ENCODE measurements at places on chromosomes 2 and 18.
A peak's percentile ranks its signal among the peaks of the same experiment; 100 is the strongest.

DNA sequence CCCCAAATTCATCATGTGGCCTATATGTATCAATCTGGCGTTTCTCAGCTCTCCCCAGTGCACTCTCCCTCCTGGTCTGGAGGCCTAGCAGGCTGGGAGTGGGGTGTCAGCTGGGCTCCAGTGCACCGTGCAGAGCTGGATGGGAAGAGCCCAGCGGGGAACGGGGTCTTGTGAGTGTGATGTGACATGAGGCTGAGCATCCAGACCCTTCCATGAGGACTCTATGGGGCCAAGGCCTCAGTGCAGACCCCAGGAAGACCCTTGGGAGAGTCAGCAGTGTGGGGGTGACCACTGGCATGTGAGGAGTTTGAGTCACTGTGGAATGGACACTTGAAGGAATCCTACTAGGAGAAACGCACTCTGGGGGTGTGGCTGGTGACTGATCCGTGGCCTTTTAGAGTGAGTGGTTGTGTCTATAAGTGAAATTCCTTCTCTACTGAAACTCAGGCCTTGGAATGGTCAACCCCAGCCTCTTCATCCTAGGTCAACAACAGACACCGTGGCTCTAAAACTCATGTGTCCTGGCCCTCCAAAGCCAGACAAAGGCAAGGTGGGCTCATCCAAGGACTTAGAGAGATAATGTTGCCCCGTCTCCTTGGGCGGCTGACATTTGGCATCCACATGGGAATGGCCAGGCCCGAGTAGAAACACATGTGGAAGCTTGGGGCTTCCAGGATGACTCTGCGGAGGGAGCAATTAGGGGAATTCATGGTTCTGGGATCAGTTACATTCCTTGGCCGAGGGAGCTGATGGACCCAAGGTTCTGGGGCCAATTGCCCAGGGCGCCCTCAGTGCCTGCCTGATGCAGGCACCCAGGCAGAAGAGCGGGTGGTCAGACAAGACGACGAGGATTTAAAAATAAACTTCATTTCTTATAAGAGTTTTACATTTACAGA, 156.0 kb upstream of the TWIST2 start:
- no peak for DNase-seq

DNA sequence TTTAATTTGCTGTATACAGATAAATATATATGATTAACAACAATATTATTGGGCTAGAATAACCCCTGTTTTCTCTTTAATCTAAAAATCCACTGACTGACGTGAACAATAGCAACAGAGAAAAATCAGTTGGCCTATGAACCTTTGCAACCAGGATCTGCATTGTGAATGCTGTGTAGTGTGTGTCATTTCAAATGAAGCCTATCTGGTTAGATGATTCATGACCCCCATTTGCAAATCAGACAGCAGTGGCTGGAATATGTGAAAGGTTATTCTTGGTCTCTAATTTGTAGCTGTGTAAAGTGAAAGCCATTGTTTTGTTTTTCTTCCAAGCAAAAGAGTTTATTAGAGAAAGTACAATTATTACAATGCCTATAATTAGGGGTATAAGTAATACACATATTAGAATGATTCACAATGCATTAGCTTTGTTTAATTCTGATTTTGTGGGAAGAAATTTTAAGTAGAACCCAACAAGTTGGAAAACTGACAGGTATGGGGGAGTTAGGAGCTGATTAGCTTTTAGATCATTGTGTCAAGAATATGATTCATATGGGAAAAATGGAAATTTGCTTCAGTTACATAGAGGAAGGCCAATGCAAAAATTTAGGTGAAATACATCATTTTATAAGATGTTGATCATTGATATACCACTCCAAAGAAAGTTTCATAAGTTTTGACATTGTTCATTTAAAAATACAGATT, 1362.2 kb upstream of the TMEFF2 start:
- DNase-seq = no peak

- no peak for DNase-seq
Observed at GRCh38 chr18:44681076-44681970, 635 bp downstream of the SETBP1 start.

DNA sequence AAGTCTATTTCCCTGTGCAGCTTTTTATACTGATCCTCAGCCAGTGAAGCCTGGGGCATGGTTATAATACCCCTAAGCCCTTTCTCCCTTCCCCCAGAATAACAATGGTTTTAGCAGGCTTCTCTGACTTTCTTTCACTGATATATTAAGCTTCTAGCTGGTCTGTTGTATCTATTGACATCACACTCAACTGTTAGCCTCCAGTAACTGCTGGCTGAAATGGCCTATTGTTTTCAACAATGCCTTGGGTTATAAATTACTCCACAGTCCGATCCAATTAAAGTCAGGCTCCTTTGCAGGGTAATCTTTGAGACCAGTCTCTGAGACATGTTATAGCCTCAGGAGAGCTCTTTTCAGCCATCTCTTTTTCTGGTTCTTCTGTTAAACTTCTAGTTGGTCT, 2.9 kb upstream of the SLC9A4 start:
- no peak for DNase-seq

DNA sequence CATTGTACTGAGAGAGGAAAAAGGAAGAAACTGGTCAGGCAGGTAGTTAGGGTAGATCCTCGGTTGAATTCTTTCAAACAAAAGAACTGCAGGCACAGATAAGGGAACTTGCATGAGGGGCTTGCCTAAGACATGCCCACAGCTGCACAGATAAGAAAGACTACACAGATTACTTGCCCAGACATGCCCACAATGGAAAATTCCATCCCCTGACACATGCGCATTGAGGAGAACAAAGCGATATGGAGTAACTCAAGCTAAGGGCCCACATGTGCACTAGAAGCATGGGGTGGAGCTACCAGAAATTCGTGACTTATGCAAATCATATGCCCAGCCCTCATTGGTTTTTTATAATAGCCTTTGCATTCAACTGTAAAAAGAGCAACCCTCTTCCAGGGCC, 181.3 kb upstream of the ZNF521 start:
- no peak for DNase-seq

DNA sequence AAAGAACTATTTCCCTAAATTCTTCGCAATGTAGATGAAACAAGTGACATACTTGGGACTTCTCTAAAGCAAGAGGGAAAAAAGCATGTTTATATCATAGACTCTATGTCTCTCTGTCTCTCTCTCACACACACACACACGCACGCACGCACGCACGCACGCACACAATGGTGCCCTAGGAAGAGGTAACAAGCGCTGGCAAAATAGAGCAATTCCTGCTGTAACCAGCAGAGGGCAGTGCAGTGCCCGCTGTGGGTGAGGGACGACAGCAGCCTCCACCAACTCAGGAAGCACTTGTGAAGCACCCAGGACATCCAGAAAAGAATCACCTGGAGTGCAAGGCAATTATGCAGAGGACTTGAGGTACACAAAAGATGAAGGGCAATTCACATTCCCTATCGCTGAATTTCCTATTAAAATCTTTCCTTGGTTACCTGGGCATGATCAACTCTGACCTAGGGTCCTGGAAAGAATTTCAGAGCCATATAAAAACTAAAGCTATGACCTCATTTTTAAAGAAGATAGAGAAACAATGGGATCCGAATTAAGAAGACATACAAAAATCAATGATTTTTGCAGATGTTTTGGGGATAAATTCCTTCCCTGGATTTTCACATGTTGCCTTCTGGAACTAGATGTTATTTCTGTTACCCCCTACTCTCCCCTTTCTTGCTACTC, 166.4 kb downstream of the PDE11A start:
- peak; percentile 51 for DNase-seq

DNA sequence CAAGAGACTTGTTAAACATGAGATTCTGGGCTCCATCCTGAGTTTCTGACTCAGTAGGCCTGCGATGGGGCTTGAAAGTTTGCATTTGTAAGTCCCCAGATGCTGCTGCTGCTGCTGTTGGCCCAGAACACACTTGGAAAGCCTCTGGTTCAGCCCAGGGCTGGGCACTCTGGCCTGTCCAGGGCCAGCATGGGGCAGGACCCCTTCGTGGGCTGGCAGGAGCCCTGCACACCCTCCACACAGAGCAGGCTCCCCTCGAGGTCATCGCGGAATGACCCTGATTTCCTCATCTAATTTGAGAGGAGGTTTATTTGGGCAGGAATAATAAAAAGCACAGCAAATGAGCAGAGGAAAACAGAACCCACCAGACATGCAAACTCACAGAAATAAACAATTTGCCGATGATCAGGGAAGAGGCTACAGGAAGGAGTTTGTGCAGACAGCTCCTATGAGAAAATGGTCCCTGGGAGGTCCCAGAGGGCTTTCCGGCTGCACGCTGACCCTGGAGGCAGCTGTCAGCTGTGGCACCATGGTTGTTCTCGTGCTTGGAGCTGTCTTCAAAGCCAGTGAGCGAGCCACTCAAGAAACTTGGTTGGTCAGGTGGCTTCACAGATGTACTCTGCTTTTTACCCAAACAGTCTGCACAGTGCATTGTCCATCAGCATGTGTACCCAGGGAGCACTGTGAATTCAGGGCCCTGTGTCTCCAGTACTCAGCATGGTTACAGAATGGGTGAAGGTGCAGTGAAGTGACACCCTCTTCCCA, 119.3 kb downstream of the GLI2 start:
- no peak for DNase-seq

GRCh38 chr2:126914811-126915500, 16.3 kb downstream of the TEX51 start:
- no peak for DNase-seq

GRCh38 chr2:10382354-10383061, 65.6 kb downstream of the ODC1 start:
- DNase-seq = peak; percentile 26

GRCh38 chr2:27164960-27165763, 16.4 kb downstream of the TCF23 start:
- DNase-seq = no peak

- no peak for DNase-seq
Observed at GRCh38 chr2:102226171-102226570, 39.3 kb downstream of the IL1RL2 start.

DNA sequence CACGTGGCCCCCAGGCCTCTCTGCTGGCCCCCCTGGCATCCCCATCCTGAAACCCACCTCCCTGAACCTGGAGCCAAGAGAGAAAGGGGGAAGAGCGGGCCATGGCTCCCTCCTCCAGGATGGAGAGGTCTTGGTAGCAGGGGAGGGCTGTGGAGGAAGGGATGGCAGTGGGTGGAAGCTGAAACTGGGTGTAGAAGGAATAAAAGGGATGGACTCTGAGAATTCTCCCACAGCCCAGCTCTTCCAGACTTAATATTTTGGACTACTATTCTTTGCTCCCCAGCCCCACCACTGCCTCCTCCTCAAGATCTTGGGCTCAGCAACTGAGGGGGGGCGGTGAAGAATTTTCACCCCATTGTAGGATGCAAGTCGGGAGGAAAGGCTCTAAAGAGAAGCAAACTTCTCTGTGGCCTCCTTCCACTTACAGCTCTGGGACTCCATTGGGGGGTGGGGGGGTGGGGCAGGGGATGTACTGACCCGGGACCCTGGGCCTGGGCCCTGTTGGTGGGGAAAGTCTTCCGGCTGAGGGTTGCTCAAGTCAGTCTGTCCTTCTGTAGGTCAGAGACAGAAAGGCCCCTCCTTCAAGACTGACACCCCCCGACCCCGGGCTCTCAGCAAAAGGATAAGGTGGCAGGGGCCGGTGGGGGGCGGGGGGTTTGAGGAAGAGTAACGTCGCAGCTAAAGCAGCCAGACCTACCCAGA, 501 bp downstream of the TNS1 start:
- DNase-seq = no peak

DNA sequence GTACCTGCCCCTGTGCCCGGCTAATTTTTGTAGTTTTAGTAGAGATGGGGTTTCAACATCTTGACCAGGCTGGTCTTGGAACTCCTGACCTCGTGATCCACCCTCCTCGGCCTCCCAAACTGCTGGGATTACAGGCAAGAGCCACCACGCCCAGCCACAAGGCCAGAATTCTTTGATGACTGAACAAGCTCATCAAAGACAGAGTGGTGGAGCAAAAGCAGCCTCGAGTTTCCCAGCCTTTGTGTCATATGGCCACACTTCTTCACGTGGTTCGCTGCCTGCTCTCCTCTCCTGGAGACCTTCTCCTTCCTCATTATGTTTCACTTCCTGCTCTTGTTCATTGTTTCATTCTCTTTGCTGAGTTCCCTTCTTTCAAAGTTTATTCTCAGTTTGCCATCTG, 9.9 kb upstream of the NPC1 start:
- DNase-seq = no peak
